ENCODE measurements at places on chromosomes 4 and X.

- no peak for DNase-seq
Measured at GRCh38 chrX:11641349-11642065, 24.2 kb downstream of the ARHGAP6 start.

- no peak for DNase-seq
Measured at GRCh38 chrX:85620466-85620865, 241.0 kb upstream of the POF1B start.

DNA sequence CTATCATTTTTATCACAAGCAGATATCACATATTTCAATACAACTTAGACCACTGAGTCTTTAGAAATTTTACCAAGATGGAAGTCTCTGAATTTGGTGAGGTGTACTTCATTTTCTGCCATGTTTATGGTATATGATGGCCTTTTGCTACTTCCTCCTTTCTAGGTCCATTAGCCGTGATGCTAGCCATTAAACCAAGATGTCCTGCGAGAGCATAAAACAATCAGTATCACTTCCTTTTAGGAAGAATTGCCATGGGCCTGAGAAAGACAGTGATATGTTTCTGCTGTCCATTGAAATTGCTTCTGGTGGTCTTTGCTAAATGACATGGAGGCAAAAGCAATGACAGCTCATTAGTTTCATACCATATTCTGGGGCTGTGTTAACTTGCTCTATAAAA, 1851.7 kb upstream of the IGFBP7 start:
- DNase-seq = no peak

DNA sequence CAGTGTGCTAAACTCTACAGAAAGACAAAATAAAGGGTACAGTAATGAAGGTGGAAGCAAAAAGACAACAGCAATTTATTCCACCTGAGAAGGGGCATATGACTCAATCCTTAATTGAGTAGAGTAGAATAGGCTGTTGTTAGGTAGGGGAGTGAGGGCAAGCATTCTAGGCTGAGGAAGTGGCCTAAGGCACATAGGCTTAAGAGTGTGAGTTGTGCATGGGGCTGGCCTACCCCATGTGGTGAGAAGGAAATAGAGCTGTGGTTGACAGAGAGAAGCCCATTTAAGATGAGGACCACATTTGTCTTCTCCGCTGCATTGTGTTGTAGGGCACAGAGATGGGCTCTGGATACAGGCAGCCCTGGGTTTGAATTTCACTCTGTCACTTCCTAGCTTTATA, 3.4 kb upstream of the ZCCHC18 start:
- DNase-seq = no peak

GRCh38 chrX:104172788-104173187, 6.5 kb downstream of the FAM199X start:
- DNase-seq = no peak

- no peak for DNase-seq
Measured at GRCh38 chr4:99185581-99185980, 33.5 kb downstream of the ADH6 start.

DNA sequence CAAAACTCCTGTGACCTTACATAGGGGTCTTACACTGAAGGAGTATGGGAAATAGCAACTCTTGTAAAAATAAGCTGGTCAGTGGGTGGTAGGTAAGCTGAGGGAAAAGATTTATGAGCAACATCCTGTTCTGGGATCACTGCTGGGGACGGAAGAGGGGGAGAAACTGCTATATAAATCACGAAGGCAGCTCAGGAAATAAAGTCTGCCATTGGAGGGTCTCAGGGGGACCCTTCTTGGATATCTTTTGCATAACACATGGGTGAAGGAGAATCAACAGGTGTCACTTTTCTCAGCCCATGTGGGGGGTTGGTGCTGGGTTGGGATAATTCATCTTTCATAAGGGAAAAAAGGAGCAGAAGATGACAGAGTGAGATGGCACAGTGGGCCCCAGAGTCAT, 33.7 kb downstream of the AFF1 start:
- no peak for DNase-seq

GRCh38 chr4:118589471-118590055, 95.6 kb upstream of the METTL14 start:
- DNase-seq = no peak

GRCh38 chrX:39907964-39908661, 189.6 kb downstream of the BCOR start:
- peak; percentile 87 for DNase-seq

DNA sequence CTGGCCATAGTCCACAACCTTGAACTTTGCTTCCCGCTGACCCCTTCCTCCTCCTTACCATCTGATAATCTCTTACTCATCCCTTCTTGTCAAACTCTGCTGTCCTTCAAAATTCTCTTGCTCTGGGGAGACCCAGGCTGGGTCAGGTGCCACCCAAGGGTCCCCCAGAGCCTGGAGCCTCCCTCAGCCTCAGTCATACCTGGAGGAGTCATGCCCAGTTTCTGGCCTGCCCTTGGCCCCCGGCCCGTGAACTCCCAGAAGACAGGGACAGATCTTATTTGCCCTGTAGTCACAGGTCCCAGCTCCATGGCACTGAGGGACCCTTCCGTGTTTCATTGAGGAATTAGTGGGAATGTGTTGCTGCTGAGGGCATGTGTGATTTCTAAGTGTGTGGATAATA, 4.7 kb upstream of the GPR78 start:
- no peak for DNase-seq

GRCh38 chr4:53694666-53695065, 103.4 kb upstream of the LNX1 start:
- DNase-seq = no peak

GRCh38 chr4:84994280-84994679, 27.8 kb upstream of the WDFY3 start:
- no peak for DNase-seq

DNA sequence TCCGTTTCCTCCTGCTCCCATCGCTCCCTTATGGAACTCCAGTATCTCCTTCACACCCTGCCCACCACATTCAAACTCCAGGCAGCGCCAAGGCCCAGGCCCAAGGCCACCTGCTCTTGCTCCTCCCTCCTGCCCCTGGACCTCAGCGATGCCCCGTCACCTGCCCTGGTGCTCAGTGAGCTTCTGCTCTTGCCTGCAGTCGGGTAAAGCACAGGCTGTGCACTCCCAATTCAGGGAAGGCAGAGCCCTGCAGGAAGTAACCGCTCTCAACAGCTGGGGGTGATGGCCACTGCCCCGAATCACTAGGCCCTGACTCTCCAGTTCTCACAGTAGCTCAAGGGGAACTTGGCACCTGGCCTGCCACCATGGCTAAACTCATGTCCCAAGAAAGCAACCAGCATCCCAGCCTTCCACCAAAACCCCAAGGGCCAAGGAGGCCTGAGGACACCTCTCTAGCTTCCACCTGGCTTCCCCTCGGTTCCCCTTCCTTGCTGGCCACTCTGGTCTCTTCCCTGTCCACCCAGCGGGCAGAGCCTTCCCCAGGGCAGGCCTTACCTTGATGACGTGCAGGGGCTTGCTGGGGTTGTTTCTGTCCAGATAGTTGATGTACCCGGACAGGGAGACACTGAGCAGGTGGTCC, 29.3 kb downstream of the WDR1 start:
- DNase-seq = no peak

- no peak for DNase-seq
Measured at GRCh38 chr4:187069398-187069797, 345.7 kb upstream of the FAT1 start.

- no peak for DNase-seq
Measured at GRCh38 chr4:141233673-141234072, 13.0 kb downstream of the ZNF330 start.

GRCh38 chr4:168871632-168872031, 138.4 kb downstream of the CBR4 start:
- no peak for DNase-seq

GRCh38 chr4:31016322-31017061, 296.3 kb downstream of the PCDH7 start:
- DNase-seq = no peak

DNA sequence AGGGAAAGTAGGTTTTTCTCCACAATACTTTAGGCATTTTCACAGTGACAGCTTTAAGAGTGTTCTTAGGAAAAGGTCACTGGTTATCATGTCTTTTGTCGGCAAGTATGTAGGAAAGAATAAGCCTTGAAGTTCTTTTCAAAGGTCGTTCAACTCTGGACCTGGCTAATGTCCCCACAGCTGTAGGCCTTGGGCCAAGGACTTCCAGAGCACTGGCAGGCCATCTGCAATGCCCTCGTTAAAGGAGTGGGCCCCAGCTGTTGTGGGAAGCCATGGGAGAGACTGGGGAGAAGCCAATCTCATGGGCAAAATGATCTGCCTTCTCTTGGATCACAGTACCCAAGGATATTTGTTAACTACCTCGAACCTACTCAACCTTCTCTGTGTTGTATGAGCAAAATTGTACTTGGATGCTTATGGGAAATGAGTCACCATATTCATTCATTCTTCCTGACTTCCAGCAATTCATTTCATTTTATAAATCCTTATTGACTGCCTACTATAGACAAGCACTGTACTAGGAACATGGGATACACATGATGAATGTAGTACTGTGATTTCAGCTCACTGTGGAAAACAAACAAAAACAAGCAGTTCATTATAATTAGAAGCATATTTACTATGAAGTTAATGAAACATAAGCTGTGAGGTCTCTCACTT, 141.1 kb upstream of the KIT start:
- no peak for DNase-seq

- no peak for DNase-seq
Measured at GRCh38 chr4:150648123-150648522, 66.2 kb downstream of the MAB21L2 start.

GRCh38 chr4:173051716-173052115, 116.9 kb upstream of the GALNT7 start:
- no peak for DNase-seq

DNA sequence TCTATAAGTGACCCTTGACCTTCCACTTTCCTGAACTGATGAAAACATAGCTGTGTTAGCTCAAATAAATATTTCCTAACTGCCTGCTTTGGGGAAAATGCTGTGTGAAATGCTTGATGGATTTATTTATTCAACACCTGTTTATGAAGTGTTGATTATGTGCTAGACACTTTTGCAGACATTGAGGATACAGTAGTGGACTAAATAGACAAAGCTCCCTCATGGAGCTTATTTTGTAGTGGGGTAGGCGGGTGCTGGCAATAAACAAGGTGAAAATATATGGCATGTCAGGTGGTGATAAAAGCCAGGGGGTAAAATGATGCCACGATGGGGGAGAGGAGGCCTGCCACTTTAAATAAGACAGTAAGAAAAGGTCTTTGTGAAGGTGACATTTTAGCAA, 50.2 kb upstream of the TLR3 start:
- no peak for DNase-seq

DNA sequence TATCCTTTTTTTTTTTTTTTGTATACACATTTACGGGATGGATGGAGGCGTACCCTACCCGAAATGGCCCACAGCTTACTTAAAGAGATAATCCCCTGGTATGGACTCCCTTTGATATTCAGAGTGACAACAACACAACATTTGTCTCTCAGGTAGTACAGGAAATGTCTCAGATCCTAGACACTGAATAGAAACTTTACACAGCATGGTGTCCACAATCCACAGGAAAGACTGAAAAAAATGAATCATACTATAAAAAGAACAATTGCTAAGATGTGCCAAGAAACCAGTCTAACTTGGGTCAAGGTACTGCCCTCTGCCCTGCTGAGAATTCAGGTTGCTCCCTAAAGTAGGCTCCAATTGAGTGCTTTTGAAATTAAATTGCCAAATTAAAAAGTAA, 100.8 kb upstream of the LANCL3 start:
- DNase-seq = no peak

DNA sequence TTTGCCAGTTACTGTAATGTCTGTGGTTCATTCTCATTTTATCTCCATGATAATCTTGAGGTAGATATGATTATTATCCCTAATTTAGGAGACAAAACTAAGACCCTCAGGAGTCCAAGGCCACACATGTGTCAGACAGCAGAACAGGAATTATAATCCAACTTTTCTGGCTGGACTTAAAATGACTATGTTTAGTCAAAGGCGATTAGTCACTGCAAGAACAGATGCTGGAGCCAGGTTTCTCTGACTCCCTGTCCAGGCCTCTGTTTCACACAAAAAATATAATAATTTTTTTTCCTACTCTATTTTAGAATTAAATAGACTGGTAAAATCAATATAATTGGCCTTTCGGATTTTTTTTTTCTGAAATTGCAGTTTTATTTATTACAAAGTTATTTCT, 56.7 kb upstream of the TMEM131L start:
- DNase-seq = peak; percentile 46

- no peak for DNase-seq
Measured at GRCh38 chr4:169996379-169997240, 29.6 kb downstream of the MFAP3L start.

- DNase-seq = no peak
Measured at GRCh38 chr4:153471698-153472093, 5.5 kb downstream of the TMEM131L start.

DNA sequence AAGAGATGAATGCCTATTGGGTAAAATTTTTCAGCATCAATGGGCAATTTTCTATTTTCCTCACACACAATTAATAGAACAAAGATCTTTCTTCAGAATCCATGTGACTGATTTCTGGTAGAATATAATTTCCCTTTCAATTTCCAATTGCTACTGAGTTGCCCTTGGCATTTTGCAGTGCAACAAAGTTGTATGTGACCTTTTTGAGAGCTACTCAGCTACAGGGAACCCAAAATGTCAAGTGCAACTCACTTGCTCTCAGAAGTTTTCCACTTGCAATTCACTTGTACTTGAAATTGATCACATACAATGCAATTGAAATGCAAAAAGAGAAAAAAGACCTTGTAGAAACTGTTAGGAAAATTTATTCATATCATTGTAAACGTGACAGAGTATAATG, 245.5 kb downstream of the BANK1 start:
- no peak for DNase-seq

GRCh38 chr4:44558031-44558605, 93.3 kb downstream of the YIPF7 start:
- peak; percentile 31 for DNase-seq

- DNase-seq = no peak
Measured at GRCh38 chr4:3724319-3725231, 41.6 kb upstream of the ADRA2C start.

- no peak for DNase-seq
Measured at GRCh38 chr4:21882051-21882839, 66.3 kb downstream of the KCNIP4 start.

DNA sequence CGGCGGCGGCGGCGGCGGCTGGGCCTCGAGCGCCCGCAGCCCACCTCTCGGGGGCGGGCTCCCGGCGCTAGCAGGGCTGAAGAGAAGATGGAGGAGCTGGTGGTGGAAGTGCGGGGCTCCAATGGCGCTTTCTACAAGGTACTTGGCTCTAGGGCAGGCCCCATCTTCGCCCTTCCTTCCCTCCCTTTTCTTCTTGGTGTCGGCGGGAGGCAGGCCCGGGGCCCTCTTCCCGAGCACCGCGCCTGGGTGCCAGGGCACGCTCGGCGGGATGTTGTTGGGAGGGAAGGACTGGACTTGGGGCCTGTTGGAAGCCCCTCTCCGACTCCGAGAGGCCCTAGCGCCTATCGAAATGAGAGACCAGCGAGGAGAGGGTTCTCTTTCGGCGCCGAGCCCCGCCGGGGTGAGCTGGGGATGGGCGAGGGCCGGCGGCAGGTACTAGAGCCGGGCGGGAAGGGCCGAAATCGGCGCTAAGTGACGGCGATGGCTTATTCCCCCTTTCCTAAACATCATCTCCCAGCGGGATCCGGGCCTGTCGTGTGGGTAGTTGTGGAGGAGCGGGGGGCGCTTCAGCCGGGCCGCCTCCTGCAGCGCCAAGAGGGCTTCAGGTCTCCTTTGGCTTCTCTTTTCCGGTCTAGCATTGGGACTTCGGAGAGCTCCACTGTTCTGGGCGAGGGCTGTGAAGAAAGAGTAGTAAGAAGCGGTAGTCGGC, 528 bp downstream of the FMR1 start:
- DNase-seq = no peak
